ENCODE measurements at places on chromosomes 3 and 15. TPM values are rescaled to one million over a fixed set of nuclear protein-coding genes. Genes with fewer than 3 reads are reported as not detected.

- H3K4me3 ChIP-seq = no peak overlapping the region
- DNase-seq = no peak
- no peaks in the 10 kb centered on the region for H3K4me1 ChIP-seq
- no peak overlapping the region for H3K27ac ChIP-seq
Measured at GRCh38 chr3:78845605-78846004, 922.2 kb downstream of the ROBO1 start.

DNA sequence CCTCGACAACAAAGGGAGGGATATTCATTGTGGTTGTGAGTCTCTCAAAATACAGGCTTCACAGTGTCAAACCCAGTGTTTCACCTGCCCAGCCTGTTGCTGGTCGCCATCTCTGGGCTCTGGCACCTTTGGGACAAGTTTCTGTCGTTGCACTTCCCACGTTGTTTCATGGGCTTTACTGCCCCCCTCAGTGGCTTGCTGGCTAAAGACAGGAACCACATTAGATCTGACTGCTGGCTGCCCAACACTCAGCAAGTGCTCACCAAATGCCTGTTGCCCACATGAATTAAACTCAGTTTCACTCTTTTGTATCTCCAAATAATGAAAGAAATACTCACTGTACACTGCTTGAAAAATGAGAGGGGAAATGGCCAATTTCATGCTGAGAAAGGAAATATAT lies 27.6 kb downstream of the FOXL2 start:
- peaks cover 12% of the 10 kb centered on the region for H3K4me1 ChIP-seq
- no peak overlapping the region for H3K4me3 ChIP-seq
- H3K27me3 ChIP-seq = peaks cover 19% of the 10 kb centered on the region
- H3K27ac ChIP-seq = no peak overlapping the region
- H3K36me3 ChIP-seq = no peaks in the 10 kb centered on the region

- no peaks in the 10 kb centered on the region for H3K36me3 ChIP-seq
- H3K4me1 ChIP-seq = no peaks in the 10 kb centered on the region
- no peak overlapping the region for H3K27ac ChIP-seq
- no peak overlapping the region for H3K4me3 ChIP-seq
Measured at GRCh38 chr3:106710596-106710995, 666.6 kb upstream of the CCDC54 start.

DNA sequence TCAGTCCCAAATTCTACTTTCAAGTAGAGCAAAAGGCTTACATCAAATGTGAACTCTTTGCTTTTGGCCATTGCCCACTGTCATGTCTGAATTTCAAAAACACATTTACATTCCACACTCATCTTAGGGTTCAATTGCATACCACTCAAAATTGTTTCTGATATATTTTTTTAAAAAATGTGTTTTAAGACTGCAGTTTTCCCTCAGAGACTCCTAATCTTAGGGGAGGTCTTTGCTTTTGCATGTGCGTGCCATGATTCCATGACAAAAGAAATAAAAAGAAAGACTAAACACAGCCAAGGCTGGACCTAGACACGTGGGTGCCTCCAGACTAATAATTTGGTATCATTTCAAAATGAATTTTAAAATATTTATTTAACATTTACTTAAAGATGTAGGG lies 396.8 kb upstream of the RASGRP1 start:
- DNase-seq = no peak
- no peak overlapping the region for H3K4me3 ChIP-seq
- no peak overlapping the region for H3K27ac ChIP-seq

DNA sequence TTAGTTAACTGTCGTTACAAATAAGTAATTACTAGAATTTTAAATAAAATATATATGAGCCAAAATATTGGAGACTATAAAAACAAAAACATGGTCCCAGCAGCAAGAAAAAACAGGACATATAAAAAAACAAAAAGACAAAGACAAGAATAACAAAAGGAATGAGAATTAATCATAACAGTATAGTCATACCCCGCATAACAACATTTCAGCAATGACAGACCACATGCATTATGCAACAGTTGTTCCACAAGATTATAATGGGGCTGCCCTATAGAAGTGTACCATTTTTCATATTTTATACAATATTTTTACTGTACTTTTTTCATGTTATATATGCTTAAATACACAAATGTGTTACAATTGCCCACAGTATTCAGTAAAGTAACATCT lies 5.6 kb downstream of the HLTF start:
- no peaks in the 10 kb centered on the region for H3K36me3 ChIP-seq
- H3K4me3 ChIP-seq = no peak overlapping the region
- H3K27me3 ChIP-seq = no peaks in the 10 kb centered on the region
- H3K4me1 ChIP-seq = peaks cover 11% of the 10 kb centered on the region
- no peak overlapping the region for H3K27ac ChIP-seq

DNA sequence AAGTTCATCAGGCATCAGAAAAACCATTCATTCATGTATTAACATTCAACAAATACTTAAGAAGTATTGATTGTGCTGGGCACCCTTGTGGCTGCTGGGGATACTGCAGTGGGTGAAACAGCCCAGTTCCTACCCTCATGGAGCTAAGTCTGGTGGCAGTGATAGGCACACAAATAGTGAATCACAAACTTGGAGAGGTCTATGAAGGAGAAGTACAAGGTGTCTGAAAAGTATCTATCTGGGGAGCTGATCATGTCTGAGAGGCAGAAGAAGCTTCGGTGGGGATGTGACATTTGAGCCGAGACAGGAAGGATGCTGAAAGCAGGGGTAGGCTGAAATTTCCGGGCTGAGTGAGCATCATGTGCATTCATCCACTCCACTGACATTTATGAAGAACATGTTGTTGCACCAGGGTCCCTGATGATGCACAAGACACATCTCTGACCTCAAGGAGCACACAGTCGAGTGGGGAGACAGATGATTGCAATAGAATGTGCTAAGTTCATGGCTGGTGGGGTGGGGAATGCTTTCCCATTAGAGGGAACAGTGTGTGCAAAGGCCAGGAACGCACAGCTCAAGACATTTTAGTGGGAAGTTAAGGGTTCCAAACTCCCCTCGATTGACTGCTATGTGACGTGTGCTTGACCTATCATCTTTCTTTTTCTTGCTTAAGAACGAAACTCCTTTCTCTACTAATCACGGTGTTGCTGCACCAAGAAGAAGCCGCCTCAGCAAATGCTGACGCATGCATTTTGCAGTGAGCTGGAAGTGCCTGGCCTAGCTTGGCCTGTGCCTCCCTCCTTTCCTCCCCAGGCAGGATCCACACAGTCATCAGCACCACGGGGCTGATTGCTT lies 309.1 kb upstream of the ICE2 start:
- peak overlapping the region; percentile 85 for H3K4me3 ChIP-seq
- no peaks in the 10 kb centered on the region for H3K36me3 ChIP-seq
- DNase-seq = peak; percentile 27
- no peaks in the 10 kb centered on the region for H3K27me3 ChIP-seq

DNA sequence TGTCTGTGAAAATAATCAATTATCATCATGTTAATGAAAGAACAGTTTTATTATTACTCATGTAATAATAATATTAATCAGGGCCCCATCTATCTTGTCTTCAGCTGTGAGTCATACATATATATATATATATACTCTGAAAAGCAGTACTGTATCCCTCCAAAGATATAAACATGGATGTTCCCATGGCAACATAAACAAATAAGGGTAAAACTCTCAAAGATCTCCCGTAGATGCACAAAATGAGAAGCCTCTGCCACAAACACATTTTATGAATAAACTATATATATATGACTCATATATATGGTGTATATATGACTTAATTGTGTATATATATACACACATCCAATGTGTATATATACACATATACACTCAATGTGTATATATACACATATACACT lies 163.8 kb upstream of the ARHGEF26 start:
- DNase-seq = no peak
- no peak overlapping the region for H3K27ac ChIP-seq
- H3K36me3 ChIP-seq = no peaks in the 10 kb centered on the region
- no peaks in the 10 kb centered on the region for H3K4me1 ChIP-seq
- peaks cover 33% of the 10 kb centered on the region for H3K27me3 ChIP-seq

GRCh38 chr3:157261000-157261399 lies 101.1 kb upstream of the CCNL1 start:
- no peak overlapping the region for H3K27ac ChIP-seq
- H3K4me3 ChIP-seq = no peak overlapping the region
- H3K36me3 ChIP-seq = peaks cover 6% of the 10 kb centered on the region
- no peaks in the 10 kb centered on the region for H3K4me1 ChIP-seq
- no peaks in the 10 kb centered on the region for H3K27me3 ChIP-seq
- DNase-seq = no peak

DNA sequence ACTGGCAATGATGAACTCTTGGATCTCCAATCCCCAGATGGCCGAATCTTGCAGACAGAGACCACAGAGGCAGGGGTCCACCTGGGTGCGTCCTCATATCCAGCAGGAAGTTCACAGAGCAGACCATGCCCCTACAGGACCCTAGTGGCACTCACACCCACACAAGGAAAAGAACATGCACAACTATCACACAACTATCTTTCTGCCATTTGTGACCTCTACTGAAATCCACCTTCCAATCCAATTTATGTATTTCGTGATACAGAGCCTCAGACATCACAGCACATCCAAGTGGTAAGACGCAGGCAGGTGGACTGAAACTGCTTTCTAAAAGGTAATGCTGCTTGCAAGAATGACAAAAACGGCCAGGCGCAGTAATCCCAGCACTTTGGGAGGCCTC lies 44.6 kb upstream of the SPATA12 start:
- no peak for DNase-seq
- H3K27ac ChIP-seq = no peak overlapping the region
- no peak overlapping the region for H3K4me3 ChIP-seq

GRCh38 chr3:161673866-161674265 lies 177.3 kb downstream of the OTOL1 start:
- H3K36me3 ChIP-seq = no peaks in the 10 kb centered on the region
- no peaks in the 10 kb centered on the region for H3K4me1 ChIP-seq
- H3K27me3 ChIP-seq = no peaks in the 10 kb centered on the region

DNA sequence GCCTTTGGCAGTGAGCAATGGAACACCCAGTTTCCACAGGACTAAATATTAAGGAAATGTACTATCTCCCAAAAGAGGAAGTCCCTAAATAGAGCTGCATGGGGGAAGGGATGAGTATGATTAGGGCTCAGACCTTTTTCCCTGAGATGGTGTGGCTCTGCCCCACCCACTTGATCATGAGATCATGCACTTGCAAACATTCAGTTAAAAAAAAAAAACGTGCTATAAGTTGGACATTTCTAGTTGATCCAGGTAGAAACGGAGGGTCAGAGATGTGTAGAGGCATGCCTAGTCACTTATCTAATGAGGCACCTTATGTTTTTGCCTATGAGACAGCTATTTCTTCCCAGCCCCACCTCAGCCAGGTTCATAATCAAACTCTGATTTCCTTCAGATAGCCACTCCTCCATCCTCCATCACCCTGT lies 24.5 kb upstream of the SSR3 start:
- H3K4me1 ChIP-seq = peaks cover 5% of the 10 kb centered on the region
- H3K36me3 ChIP-seq = peaks cover 3% of the 10 kb centered on the region
- no peak overlapping the region for H3K27ac ChIP-seq
- H3K4me3 ChIP-seq = no peak overlapping the region
- peaks cover 33% of the 10 kb centered on the region for H3K27me3 ChIP-seq

DNA sequence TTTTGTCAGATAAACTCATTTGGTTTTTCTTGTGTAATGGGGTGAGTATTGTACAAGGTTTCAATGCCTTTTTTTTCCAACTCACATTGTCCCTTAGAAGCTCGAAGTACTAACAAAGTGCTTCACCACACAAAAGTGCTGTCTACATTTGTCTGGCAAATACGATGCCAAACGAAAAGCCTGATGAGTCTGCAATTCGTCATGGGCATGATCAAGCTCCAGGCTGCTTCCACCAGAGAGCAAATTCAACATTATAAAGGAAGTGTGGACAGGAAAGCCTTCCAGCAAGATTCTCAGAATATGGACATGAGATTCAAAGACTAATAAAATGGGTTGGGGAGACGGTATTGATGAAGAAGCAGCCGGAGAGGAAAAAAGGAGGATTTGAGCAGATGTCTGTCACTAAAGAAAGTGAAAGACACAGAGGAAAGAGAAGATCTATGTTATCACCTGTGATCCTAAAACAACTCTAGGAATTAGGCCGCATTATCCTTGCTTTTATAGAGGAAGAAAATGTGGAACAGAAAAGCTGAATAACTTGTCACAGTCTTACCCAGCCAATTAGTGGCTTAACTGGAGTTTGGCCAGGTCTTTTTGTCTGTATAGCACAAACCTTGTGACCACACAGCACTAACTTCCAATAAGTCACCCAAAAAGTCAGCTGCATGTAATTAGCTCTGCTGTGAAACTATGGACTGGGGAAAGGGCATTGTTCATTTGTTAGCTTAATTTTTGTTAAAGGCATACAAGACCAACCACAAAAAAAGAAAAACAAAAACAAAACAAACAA lies 494.8 kb downstream of the FHIT start:
- no peak overlapping the region for H3K4me3 ChIP-seq
- no peak overlapping the region for H3K27ac ChIP-seq
- H3K27me3 ChIP-seq = no peaks in the 10 kb centered on the region
- no peak for DNase-seq
- no peaks in the 10 kb centered on the region for H3K36me3 ChIP-seq
- H3K4me1 ChIP-seq = no peaks in the 10 kb centered on the region

- H3K36me3 ChIP-seq = peaks cover 8% of the 10 kb centered on the region
- no peak for DNase-seq
- no peak overlapping the region for H3K27ac ChIP-seq
- H3K27me3 ChIP-seq = no peaks in the 10 kb centered on the region
Measured at GRCh38 chr15:32636410-32636809, 5.1 kb upstream of the SCG5 start.

DNA sequence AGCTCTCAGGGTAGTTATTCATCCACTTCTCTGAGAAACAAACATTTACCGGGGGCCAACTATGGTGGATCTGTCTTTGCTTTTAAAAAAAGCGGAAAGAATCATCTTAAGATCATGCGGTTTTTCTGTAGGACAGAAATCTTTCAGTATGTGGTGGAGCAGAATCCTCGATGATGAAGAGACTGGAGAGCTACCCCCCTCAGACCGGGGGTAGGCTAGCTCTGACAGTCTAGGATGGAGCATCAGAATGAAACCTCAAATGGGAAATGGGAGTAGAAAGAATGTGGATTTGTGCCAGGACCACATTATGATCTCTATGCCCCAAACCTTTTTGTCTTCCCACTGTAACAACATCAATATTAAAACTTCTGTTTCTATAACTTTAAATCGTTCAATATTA lies 30.3 kb downstream of the TPRG1 start:
- peaks cover 15% of the 10 kb centered on the region for H3K27me3 ChIP-seq
- H3K4me3 ChIP-seq = no peak overlapping the region
- H3K27ac ChIP-seq = no peak overlapping the region
- no peaks in the 10 kb centered on the region for H3K4me1 ChIP-seq
- no peaks in the 10 kb centered on the region for H3K36me3 ChIP-seq

LYZL4 gene
- total RNA-seq = not detected

CEP70 gene
- 10.7 TPM for total RNA-seq

OSBPL10 gene
- total RNA-seq = 8.5 TPM

LINGO1 gene
- total RNA-seq = not detected

- peak; percentile 14 for DNase-seq
- H3K27me3 ChIP-seq = no peaks in the 10 kb centered on the region
- peak overlapping the region; percentile 96 for H3K27ac ChIP-seq
- peak overlapping the region; percentile 71 for H3K4me3 ChIP-seq
- no peaks in the 10 kb centered on the region for H3K36me3 ChIP-seq
Measured at GRCh38 chr3:109806929-109807328, 469.6 kb upstream of the DPPA4 start.

- DNase-seq = no peak
- no peaks in the 10 kb centered on the region for H3K4me1 ChIP-seq
- no peaks in the 10 kb centered on the region for H3K27me3 ChIP-seq
- no peak overlapping the region for H3K27ac ChIP-seq
- no peak overlapping the region for H3K4me3 ChIP-seq
Measured at GRCh38 chr3:36318621-36319200, 61.6 kb upstream of the STAC start.
